ENCODE measurements at places on chromosomes 1 and 21.
A peak's percentile ranks its signal among the peaks of the same experiment; 100 is the strongest.

GRCh38 chr1:212478467-212479025 lies 45.8 kb downstream of the NENF start:
- no peak for DNase-seq

DNA sequence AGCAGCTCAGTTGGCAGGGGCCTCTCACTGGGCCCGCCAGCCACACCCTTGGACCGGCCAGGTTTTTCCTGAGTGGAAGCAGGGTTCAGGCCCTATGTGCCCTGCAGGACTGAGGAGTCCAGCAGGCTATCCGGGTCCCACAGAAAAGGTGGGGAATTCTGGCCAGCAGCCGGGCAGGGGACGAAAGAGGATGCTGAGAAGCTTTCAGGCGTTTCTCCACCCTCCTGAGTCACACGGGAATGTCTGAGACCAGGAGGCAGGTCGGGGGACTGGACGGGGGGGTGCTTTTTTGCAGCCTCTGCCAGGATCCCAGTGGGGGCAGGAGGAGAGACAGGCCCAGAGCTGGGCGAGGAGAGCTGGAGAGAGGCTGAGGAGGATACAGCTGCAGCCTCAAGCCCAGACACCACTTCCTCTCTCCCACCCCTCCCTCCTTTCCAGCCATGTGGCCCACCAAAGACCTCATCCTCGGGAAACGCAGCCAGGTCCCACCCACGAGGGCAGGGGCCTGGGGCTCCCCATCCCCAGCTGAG lies 105.4 kb downstream of the SPSB1 start:
- DNase-seq: no peak

- DNase-seq: no peak
These were observed 59.5 kb downstream of the PALMD start for GRCh38 chr1:99705385-99705784.

GRCh38 chr1:35030756-35031446 lies 844 bp downstream of the ZMYM6 start:
- peak; percentile 6 for DNase-seq

GRCh38 chr1:205800427-205800826 lies 12.6 kb downstream of the SLC41A1 start:
- DNase-seq: no peak

DNA sequence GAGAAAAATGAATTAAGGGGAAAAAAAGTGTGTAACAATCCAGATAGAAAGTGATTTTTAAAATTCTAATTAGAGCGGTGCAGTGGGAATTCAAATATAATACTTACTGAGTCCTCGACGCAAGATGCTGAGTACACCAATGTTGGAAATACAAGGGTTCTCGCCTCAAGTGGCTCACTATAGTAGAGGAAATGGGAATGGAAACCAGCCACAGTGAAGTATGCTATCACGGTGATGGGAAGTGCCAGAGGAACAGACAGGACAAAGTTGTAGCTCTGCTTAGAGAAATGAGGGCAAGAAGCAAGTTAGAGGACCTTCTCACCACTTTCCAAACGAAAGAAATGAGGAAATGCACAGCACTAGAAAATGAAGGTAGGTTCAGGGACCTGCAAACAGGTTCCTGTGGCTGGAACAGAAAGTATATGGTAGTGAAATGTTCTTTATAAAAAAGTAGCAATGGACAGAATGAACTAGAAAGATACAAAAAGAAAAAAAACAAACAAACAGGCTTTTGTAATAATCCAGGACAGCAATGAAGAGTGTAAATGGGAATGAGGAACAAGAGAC lies 13.5 kb downstream of the EGLN1 start:
- no peak for DNase-seq

DNA sequence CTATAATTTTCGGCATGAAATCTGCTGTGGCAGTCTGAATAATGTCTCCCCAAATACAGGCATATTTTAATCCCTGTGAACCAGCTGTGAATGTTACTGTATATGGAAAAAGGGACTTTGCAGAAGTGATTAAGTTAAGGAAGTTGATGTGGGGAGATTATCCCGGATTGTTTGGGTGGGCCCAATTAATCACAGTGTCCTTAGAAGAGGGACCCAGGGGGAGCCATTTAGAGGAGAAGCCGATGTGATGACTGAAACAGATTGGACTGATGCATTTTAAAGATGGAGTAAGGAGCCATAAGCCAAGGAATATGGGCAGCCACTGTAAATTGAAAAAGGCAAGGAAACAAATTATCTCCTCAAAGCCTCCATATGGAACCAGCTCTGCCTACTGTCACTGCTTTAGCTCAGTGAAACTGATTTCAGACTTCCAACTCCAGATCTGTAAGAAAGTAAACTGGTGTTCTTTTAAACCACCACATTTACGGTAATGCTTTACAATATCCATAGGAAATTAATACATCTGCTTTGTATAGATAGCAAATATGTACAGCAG lies 61.1 kb upstream of the GPR88 start:
- no peak for DNase-seq

DNA sequence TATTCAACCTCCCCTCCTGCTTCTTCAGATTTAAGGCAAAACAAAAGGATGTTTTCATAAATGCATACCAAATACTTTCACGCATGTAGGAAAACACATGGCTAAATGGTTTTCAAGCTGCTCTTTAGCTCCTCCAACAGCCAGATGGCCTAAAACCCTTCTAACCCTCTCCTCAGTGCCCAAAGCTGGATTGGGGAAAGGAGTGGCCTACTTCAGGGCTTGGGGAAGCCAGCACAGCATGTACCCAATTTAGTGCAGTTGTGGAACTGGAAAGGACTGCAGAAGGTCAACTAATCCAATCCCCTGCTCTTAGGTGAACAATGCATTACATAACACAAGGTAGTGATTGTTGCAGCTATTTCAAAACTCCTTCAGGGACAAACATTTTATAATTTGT lies 9.3 kb downstream of the F5 start:
- DNase-seq: no peak

DNA sequence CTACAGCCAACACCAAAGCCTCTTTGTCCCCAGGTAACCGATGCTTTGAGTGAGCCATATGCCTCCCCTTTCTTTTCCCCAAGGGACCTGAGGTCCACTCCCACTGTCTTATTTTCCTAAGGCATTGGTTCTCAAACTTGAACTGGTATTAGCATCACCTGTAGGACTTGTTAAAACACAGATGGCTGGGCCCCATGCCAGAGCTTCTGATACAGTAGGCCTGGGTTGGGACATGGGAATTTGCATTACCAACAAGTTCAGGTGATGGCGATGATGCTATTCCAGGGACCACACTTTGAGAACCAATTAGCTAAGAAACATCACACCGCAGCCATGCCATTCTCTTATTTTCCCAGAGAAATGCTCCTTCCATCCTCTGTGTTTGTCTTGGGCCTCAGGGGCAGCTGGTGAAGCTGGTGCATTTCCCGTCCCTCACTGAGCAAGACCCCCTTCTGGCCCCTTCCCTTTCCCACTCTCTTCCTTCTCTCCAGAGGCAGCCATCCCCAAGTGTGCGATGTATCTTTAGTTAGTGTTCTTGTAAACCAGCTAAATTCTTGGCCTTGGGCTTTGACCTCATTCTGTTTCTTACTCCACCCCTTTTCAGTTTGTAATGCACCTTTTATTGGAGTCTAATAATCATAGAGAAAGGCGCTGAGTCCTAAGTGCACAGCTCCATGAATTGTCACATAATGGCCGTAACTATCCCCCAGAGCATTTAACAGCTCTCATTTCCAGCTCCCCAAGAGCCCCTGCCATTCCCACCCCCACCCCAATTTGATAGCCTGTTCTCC lies 14.2 kb upstream of the TTC22 start:
- DNase-seq: no peak

GRCh38 chr1:115655916-115656315 lies 14.1 kb downstream of the VANGL1 start:
- DNase-seq: no peak

- DNase-seq: no peak
These were observed 323.3 kb downstream of the PAPPA2 start for GRCh38 chr1:176786274-176786673.

- no peak for DNase-seq
These were observed 37.4 kb downstream of the MEF2D start for GRCh38 chr1:156462954-156463795.

- no peak for DNase-seq
These were observed 89.7 kb downstream of the ATP5PO start for GRCh38 chr21:33825915-33826314.

All from stimulated activated CD8-positive, alpha-beta memory T cell treated with anti-CD3 and anti-CD28 coated beads, Interleukin-4, amount 100 ng/mL, for 1 hour (primary cell).